ENCODE measurements at places on chromosomes 13 and 19.
A peak's percentile ranks its signal among the peaks of the same experiment; 100 is the strongest.

- no peak for DNase-seq
These were observed 42.9 kb downstream of the C13orf46 start for GRCh38 chr13:113930671-113931637.

- DNase-seq = no peak
These were observed 106.1 kb downstream of the HSPH1 start for GRCh38 chr13:31055589-31055988.

GRCh38 chr19:38213911-38214625 is 10.0 kb downstream of the DPF1 start:
- DNase-seq = peak; percentile 60

GRCh38 chr19:10118960-10119359 is 739 bp downstream of the EIF3G start:
- no peak for DNase-seq

GRCh38 chr13:51624695-51625345 is 40.6 kb downstream of the WDFY2 start:
- DNase-seq = no peak

DNA sequence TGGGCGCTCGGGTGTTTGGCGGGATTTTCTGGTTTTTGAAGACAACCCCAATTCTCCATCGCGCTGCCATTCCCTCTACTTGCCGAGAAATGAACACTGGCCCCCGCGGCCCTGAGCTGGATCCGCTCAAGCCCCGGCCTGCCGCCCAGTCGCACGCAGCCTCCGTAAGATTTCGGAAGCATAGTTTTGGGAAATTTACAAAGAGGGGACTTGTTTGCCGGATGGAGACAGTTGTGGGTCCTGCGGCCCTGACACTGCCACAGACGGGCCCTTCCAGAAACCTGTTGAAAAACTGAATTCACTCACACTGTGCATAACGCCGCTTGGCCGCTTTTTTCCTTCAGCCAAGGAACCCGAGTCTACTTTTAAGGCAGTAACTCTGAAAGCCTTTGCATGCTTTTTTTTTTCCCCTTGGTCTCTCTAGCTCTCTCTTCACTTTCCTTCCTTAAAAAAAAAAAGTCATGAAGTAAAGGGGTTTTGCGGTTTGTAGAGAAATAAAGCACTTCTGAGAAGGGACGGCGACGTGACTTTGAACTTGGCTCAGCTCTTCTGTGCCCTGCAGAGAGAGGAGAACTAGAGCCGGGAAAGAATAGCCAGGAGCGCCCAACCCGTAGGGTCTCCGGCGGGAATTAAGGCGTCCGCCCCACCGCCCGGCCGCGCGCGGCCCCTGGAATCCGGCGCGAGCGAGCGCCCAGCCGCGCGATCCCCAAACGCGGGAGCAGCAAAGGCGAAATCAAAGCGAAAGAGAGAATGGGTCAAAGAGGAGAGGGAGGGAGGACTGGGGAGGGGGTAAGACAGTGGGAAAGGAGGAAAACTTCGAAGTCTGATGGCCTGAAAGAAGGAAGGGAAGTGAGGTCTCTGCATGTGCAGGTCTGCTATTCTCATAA is 3.4 kb upstream of the ZIC2 start:
- DNase-seq = no peak

DNA sequence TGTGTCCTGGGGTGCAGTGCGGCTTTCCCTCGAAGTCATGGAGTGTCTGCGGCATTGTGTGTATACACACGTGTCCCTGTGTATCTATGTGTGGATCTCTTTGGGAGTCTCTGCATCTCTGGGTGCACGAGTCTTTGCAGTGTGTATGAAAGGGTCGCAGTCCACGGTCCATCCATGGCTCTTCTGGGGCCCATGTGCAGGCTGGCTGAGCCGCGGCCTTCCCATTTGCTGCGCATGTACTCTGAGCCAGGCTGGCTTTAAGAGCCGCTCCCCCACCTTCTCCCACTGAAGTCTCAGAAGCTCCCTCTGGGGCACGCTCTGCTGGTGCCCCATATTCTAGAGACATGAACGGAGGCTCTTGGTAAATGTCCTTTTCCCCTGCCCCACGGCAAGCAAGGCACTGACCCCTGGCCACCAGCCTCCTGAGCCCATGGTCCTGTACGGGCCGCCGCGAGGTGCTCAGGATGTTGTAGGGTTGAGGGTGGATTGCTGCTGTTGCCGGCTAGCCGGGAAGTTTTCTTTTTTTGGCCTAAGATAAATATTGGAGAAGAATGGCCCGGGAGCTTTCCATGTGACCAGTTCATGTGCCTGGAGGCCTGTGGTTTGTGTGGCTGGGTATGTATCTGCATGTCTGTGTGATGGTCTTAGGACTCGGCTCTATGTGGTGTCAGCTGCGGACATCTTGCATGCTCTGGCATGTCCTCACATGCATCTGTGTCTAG is 31.9 kb downstream of the PAK4 start:
- no peak for DNase-seq

- no peak for DNase-seq
These were observed 16.1 kb upstream of the TTYH1 start for GRCh38 chr19:54399189-54399588.

- no peak for DNase-seq
These were observed 15.7 kb downstream of the CCDC124 start for GRCh38 chr19:17948514-17948900.

DNA sequence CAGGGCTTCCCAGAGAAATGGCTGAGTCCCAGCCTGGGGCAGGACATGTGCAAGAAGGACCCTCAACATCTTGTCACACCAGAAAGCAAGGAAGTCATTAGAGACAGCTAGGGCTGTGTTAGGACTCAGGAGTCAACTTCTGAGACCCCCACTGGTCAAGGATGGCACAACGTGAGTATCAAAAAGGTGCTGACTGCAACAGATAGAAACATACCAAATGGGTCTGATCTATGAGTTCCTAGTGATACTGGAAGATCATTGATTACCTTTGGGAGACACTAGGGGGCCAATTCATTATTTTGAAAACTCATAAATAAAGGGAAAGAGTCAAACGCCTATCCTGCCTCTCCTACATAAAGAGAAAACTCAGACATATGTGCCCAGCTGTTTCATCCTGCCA is 73.5 kb upstream of the GJB6 start:
- no peak for DNase-seq

DNA sequence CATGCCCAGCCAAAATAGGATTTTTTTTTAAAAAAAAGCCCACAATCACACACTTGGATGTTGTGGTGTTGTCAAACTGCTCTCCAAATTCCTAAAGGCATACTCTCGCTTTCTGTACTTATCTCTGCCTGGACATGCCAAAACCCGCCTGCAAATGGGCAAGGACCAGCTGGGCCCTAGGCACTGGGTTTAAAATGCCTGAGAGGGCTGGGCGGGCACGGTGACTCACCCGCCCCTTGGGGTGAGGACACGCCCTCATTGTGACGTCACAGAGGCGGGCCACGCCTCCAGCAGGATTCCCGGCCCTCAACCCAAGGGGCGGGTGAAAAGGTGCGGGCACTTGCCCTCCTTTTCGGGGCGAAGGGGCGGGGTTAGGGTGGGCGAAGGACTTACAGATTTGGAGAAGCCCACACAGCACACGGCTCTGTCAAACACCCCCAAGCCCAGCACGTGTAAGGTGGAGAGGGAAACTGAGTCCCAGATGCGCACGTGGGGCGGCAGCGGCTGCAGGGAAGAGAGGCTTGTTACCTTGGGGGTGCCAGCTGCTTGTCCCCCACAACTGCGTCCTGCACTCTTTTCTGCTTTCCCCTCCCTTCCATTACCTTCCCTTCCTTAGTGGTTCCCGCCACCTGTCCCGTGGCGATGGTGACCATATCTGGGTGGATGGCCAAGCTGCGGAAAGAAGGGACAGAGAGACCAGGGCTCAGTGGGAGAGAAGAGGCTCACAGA is 6.6 kb downstream of the EML2 start:
- peak; percentile 91 for DNase-seq

GRCh38 chr19:18964121-18964520 is 23.1 kb upstream of the HOMER3 start:
- DNase-seq = no peak

DNA sequence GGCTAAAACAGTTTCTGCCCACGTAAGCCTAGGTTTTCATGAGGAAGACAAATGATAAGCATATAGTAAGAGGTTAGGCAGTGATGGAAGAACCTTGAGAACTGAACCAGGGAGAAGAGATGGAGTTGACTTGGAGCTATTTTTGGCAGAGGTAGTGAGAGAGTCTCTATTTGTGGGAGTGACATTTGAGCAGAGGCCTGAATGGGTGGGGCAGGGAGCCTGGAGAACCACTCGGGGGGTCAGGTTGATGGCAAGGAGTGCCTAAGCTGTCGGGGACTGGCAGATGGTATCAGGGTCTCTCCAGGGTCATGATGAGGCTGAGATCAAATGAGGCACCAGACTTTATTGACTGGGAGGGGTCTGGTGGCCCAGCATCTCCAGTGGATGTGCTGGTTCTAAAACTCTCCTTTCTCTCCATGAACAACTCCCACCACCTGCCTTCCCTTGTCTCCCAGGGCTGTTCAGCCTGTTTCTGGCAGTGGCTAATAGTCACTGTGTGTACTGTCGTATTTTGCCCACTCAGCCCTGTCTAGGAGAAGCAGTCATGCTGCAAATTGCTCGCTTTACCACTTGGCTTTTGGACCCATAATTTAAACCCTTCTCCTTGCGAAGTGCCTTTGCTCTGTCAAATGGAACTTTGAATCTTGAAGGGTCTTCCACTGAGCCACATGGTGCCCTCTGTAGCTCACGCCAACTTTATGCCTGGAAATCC is 3.6 kb downstream of the MAU2 start:
- DNase-seq = no peak

Measured in fibroblast of skin of back (primary cell).